HCT116 (cell line): ENCODE measurements at places on chromosomes 3 and 15. TPM values are rescaled to one million over a fixed set of nuclear protein-coding genes. Genes with fewer than 3 reads are reported as not detected.

DNA sequence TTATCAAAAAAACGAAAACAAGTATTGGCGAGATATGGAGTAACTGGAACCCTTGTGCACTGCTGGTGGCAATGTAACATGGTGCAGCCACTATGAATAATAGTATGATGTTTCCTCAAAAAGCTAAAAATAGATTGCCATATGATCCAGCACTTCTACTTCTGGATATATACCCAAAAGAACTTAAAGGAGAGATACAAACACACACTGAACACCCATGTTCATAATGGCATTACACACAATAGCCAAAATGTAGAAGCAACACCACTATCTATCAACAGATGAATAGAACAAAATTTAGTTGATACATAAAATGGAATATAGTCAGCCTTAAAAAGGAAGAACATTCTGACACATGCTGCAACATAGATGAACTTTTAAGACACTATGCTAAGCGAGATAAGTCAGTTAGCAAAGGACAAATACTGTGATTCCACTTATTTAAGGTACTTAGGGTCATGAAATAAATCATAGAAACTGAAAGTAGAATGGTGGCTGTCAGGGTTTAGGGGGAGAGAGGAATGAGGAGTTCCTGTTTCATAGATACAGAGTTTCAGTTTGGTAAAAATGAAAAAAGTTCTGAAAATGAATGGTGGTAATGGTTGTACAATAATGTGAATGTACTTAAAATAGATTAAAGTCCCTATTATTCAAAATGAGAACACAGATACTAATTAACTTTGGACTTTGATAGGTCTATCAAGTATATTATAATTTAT is 59.4 kb upstream of the IMPG2 start:
- no peak for DNase-seq

DNA sequence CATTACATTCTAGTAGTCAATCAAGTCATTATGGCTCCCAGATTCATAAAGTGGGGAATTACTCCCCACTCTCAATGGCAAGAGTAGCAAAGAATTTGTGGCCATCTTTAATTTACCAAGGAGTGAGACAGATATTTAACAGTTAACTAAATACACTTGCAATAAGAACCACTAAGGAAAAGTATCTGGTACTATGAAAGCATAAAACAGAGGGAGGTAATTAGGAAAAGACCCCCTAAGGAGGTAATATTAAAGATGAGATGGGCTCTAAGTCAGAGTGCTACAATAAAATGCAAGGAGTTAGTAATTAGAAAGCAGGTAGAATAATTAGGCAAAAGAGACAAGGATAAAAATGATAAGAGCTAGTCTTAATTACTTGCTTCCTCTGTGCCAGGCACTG is 301.9 kb downstream of the CHL1 start:
- DNase-seq: no peak

DNA sequence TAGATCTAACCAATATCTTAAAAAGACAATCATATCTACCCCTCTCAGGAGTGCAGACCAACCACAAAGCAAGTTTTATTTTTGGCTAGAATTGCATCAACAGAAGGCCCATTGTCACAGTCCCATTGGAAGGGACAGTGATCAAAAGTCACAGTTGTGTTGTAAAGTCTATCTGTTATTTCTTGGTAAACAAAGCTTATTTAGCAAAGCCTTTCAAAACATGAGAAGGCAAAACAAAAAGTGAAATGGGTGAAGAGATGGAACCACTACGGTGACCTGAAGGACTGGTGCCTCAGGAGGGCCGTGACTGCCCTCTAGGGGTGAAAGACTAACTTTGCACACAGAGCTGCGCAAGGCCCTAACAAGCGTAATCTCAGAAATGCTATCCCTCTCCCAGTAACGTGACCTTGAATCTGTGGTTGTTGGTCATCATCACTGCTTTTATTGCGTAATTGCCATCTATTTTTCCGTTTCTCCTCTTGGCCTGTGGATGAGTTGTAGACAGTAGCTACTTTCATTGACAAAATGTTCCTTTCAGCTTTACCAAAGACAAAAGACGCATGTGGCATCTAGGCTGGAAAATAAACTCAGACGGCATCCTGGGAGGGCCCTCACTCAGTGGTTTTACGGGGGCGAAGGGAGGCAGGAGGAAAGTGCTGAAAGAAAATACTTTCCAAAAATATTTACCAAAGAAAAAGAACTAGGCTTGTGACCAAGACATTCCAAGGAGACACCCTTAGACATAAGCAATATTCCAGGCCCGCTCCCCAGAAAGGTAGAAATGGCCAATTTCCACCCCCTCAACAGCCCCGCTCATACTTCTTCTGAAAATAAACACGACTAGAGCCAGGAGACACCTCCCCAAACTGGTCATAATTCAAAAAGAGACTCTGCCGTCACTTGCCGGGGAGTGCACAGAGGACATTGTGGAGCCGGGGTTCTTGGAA is 79.4 kb downstream of the FRMD4B start:
- peak; percentile 59 for DNase-seq

- no peak for DNase-seq
These were observed 9.1 kb upstream of the SLC9C1 start for GRCh38 chr3:112302881-112303763.

- DNase-seq: peak; percentile 16
These were observed 489 bp downstream of the GMPPB start for GRCh38 chr3:49723296-49723627.

- no peak for DNase-seq
These were observed 78.7 kb downstream of the ITPR1 start for GRCh38 chr3:4571690-4572334.

GRCh38 chr3:157931517-157931916 is 174.7 kb downstream of the SHOX2 start:
- no peak for DNase-seq

- peak; percentile 19 for DNase-seq
These were observed 67.2 kb upstream of the TGFBR2 start for GRCh38 chr3:30539206-30539605.

DNA sequence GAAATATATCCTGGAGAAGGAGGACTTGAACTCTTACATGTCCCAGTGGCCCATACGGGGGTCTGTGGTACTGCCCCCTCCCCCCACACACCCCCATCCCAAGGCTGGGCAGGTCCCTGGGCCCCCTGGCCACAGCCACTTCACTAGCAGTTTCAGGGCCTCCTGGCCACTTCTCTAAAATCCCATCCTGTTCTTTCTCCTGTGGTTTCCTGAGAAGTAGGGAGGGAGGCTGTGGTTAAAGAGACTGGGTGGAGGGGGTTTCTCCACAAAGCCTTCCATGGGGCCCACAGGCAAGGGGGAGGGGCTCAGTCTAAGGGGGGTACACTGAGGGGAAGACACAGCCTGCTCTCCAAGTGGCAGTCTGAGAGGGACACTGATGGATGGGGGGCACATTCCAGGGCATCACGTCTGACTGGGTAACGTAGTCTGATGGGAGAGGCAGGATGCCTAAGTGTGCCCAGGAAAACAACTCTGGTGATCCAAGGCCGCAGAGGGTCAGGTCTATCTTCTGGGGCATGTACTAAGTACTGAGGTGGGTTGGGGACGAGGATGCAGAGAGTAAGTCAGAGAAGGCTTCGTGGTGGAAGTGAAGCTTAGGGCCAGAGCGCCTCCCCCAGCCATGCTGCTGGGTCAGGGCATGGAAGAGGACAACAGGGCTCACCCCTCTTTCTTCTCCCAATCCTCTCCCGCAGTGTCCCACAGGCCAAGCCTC is 48.0 kb upstream of the C15orf39 start:
- DNase-seq: no peak

DNA sequence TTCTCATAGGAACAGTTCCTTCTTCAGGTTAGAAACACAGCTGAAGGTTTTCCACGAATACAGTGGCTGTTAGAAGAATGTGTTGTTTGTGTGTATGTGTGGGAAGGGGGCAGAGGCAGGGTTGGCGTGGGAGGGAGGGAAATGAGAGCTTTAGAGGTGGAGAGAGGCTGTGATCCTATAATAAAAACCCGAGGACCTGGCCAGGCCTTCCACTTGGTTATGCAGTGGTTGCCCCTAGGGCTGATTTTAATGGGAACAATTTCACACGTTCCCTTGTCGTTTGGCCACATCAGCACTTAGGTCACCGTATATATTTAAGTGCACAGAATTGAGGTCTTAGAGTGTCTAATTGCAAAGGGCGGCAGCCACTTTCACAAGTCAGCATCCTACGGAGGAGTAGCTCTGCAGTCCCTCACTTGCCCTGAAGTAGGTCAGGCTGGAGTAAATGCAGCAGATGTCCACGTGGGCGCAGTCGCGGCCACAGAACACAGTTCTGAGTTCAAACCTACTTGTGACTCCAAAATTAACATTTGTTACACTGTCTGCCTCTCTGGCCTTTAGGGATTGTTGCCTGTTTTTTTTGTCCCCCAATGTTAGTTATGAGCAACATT is 85.6 kb downstream of the PDCD6IP start:
- DNase-seq: no peak

- DNase-seq: no peak
These were observed 43.2 kb upstream of the NEDD4 start for GRCh38 chr15:56036546-56037067.

DNA sequence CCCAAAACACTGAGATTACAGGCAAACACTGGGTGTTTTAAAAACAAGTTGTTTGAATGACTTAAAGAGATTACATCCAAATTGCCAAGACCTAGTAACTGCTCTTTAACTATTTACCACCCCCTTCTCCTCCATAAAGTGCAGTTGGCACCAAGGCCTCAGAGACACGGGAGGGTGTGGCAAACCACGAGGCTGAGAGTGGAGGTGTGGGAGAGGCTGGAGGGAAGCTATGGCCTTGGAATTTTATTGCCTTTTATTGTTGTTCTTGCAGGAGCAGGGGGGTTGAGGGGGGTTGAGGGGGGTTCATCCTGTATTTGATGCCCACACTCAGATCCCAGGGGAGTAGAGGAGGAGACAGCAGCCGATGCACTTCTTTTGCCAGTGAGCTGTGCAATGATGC is 75.9 kb upstream of the CTDSPL start:
- DNase-seq: no peak

DNA sequence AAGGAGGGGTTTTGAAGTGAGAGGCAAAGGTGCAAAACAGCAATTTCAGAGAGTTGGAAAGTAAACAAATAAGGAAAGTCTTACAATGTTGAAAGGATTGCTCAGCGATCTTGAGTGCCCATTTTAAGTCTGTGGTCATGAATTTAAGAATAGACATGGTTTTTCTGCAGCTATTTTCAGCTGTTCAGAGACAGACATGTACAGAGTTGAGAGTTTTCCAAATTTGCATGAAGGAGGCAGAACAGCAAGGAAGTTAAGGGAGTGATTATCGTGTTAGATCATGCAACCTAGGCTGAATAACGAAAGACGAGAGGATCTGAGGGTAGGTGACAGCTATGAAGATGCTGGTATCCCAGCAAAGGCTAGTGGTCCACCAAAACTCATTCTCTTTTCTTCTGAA is 37.2 kb downstream of the DET1 start:
- DNase-seq: no peak

The SLC9C1 gene
- 0.79 TPM for total RNA-seq

The KNG1 gene
- 0.25 TPM for total RNA-seq

The SLC2A2 gene
- not detected for total RNA-seq

The SI gene
- not detected for total RNA-seq

The FBXO40 gene
- total RNA-seq: not detected

The CDHR4 gene
- not detected for total RNA-seq

The FAM3D gene
- total RNA-seq: 0.32 TPM
